ENCODE measurements at places on chromosomes 3 and 15.

GRCh38 chr3:186930143-186930640, at the start of gene ST6GAL1:
TSS of gene ST6GAL1 (plus strand) at chr3:186930526. CDS start at chr3:187042704, 112,178 bp downstream.
- DNase-seq, result peak; percentile 54

DNA sequence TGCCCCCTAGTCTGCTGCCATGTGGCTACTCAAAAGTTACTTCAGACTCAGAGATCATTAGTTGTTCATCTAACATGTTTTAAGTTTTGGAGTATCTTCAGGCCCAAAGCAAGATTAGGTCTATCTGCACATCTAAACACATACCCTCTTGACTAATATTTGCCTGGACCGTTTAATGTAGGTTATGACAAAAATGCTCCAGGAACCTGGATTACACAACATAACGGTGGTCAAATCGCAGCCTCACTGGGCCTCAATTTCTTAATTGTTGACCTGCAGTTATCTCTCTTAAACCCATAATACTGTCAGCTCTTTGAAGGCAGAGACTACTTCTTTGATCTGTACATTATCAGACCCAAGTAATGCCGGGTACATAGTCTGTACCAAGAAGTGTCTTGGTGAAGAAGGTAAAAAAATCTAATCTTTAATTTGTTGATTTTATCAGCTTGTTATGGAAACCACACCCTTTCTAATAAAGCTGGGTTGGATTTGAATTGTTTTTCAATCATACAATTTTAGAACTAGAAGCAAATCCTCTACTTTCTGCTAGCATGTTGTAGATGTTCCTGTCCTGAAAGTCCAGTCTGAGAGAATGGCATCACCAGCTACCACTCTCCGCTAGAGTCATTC, 3.6 kb downstream of the SNRK start:
- no peak for DNase-seq

DNA sequence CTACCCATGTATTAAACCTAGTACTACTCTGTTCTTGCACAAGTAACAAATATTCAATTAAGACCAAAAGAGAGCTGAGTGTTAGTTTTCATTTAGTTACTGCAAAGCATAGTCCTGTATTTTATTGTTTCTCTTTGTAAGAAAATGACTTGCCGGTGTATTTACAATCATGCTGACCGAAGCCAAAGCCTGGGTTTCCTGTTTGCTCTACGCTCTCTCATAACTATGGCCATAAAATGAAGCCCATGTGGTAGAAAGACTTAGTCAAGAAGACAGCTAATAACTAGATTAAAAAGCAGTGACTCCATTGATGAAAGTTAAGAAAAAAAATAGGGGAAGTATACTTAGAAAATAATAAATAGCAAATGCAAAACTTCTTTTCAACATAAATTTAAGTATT, 479.9 kb downstream of the CNTN4 start:
- DNase-seq, result no peak

- no peak for DNase-seq
These were observed 52.6 kb downstream of the MBNL1 start for GRCh38 chr3:152321200-152321954.
